ENCODE measurements at places on chromosomes 11 and 22.

GRCh38 chr11:65113839-65114238 is 2.2 kb downstream of the TM7SF2 start:
- DNase-seq: no peak

DNA sequence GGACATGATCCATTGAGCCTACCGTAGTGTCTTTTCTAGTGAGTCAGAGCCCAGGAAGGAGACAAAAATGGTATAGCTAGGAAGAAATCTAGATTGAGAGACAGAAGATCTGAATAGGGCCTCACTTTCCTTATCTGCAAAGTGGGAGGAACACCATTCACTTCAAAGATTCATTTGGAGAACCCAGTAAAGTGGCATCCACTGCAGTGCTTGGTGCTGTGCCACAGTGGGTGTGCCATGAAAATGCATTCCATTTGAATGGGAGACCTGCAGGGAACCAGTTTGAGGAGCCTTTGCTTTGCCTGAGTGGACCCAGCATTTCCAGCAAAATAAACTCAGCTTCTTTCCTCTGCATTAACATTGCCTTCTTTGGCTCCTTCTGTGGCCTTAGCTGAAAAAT is 470.5 kb upstream of the CADM1 start:
- DNase-seq: no peak

- DNase-seq: no peak
Measured at GRCh38 chr22:25367756-25368155, 148.3 kb downstream of the CRYBB2 start.

GRCh38 chr11:15616130-15617105 is 501.7 kb downstream of the INSC start:
- DNase-seq: no peak

DNA sequence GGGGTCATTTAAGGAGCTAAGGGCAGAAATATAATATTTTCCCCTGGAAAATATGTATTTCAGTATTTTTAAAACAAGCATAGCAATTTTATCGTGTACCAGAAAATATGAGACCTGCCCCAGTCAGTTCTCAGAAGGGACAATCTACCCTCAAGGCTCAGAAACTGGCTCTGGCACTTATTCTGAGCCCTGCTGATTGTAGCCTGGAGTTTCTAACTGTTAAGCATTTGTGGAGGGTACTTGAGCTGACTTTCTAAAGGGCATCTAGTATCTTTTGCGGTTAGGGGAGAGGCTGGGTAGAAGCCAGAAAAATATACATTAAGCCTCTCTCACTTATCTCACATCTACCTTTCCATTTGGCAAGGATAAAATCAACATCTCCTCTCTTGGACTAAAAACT is 71.3 kb upstream of the FSHB start:
- DNase-seq: peak; percentile 75

DNA sequence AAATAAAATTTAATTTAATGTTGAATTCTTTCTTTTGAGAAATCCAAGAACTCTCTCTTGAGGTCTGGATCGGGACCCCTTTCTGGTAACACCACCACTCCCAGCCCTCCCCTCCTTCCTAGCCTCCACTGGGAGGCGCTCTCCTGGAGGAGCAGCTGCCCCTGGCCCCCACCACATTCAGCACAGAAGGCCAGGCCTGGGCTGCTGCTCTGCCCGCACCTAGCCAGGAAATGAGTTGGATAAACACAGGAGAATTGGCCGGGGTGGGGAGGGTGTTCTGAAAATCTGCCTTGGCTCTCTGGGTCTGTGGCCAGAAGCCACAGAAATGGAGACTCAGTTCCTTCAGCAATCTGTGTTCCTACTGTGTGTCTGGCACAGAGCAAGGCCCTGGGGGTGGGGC is 31.2 kb downstream of the C22orf42 start:
- DNase-seq: no peak

DNA sequence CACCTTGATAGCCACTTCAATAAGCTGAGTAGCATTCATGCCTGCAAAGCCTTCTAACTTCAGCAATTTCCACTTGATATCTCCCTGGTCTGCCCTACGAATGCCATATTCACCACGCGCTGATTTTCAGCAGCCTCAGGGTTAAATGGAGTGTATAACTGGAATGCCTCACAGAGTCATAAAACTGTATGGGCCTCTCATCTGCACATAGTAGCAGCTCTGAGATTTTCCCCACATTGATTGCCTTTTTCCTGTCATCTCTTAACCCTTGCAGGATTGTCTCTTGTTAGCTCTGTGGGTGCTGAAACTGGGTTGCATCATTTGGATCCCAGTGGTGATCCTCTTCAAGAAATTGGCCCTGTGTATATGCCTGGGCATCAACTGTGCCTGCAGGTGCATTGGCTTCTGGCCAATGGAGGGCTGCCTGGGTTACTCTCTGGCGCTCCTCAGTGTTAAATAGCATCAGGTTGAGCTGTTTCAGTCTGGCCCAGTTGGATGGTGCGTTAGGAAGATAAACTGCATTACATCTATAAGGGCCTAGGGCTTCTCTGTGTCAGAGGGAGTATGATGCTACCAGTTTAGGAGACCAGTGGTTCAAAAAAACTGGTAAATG is 17.4 kb upstream of the GLYATL1 start:
- no peak for DNase-seq

GRCh38 chr22:31850135-31850534 is 94.2 kb upstream of the YWHAH start:
- DNase-seq: no peak

GRCh38 chr11:88345408-88345807 is 7.9 kb upstream of the CTSC start:
- DNase-seq: no peak
